ENCODE measurements at places on chromosomes 7 and 10.

DNA sequence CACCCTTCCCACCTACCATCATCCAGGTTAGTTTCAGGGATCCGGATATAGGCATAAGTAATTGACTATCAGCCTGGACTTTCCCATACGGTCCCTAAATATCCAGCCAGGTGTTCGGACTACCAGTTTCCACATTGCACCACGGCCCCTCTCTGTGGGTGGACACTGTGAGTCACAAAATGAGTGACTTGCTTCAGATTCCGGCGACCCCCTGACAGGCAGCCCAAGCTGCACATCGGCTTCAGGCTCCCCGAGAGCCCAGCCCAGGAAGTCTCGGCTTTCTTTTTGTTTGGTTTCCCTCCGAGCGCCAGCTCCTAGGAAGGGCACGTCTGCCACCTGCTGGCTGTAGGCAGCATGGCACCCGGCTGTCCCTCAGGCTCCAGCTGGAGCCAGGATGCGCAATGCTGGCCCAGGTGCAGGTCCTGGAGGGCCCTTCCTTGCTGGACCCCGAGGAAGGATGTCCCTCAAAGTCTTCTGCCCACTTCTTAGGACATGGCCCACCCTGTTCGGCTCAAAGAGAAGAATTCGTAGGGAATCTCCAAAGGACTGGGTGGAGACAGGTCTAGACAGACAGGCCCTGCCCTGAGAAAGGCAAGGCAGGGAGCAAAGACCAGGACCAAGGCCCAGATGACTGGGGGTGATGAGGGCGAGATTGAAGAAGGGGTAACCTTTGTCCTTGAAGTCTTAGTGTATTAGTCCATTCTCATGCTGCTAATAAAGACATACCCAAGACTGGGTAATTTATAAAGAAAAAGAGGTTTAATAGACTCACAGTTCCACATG, 10.6 kb downstream of the HABP2 start:
- DNase-seq: peak; percentile 39

DNA sequence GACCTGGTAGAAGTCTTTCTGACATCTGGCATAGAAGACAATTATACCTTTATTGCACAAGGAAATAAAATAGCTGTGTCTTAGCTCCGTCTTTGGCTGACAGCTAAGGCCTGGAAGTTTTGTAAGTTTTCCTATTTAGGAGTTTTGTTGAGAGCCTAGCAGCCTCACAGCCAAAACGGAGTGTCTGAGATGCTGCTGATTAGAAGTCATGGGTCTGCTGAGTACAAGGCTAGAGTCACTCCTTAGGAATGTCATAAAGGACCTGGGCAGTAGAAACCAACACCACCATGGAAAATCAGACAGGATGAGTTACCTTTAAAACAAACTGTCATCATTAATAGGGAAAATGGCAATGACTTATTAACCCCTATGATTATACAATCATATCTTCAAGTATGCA, 442.5 kb downstream of the KCNMA1 start:
- no peak for DNase-seq

GRCh38 chr10:58513188-58514110, 777 bp downstream of the BICC1 start:
- DNase-seq: peak; percentile 8

- DNase-seq: no peak
Observed at GRCh38 chr7:11749629-11750028, 82.4 kb downstream of the THSD7A start.

DNA sequence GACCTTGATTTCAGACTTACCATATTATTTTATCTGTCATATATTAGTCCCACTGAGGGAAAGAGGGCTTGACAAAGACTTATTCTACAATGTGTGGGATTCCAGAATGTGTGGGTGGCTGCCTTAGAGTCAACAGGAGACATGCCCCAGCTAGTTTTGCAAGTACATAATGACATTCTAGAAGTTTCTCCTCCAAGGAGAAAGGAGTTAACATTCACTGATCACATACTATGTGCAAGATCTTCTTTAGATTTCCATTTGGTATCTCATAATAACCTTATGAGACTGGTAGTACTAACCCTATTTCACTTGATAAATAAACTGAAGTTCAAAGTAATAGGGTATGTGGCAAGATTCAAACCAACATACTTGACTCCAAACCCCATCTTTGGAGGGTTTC, 25.2 kb downstream of the IRF5 start:
- DNase-seq: no peak

- DNase-seq: no peak
Observed at GRCh38 chr10:72340510-72341261, 14.0 kb downstream of the DNAJB12 start.

DNA sequence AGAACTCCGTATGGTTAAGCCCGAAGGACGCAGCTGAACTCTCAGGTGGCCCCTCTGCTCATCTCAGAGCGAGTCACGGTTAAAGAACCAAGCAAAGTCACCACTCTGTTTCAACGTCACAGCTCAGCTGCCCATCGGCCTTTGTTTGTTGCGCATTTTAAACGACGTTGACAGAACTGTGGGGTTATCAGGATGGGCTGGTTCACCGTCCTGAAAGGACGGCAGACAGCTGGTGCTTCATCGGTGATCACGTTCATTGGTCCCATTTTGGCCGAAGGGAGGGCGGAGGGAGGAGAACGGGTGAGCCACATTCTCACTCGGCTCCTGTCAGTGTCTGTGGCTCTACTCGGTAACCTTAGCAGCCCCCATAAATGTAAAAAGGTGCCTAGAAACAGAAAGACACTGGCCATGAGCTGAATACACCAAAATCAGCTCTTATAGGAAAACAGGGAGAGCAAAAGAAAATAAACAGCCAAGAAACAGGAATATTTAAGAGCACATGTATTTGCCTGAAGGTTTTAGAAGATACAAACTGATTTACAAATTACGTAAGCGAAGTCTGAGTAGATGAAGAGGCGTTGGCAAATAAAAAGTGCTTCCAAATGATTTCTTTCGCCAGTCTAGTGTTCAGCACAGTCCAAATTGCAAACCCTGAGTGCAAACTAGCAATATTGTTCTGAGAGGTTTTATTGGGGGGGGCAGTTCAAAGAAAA, 8.4 kb downstream of the PRKAG2 start:
- no peak for DNase-seq

DNA sequence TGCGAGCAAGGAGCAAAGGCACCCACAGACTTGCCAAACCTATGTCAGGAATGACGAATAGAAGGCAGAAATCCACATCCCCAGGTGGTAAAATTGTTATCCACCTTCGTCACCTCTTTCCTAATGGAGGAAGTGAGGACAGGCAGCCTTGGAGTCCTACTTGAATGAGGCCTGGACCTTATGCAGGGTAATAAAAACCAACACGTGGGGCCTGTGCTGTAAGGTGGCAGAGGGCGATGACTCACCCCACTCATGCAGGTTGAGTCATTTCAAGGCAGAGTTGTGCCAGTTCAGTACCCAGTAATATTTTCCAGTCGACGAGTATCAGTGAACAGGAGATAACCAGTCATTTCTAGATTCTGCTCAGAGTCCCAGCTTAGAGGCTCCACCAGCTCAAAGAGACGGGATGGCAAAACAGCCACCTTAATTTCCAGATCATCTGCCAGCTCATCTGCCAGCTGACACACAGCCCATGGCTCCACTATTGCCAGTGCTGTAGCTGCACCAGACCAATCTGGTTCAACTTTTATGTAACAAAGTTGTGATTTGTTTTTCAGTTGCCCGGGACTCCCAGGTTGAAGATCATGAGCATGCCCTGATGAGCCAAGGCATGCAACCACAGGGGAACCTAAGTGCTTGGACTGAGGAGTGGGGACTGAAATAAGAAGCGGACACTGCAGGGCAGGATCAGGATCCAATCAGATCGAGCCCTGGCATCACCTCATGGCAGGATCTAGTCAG, 176.2 kb upstream of the ITGB1 start:
- DNase-seq: peak; percentile 75

GRCh38 chr7:108234281-108234680, 104.1 kb upstream of the LAMB4 start:
- no peak for DNase-seq

- DNase-seq: no peak
Observed at GRCh38 chr7:138158739-138159528, 82.7 kb downstream of the AKR1D1 start.

GRCh38 chr7:29289156-29290021, 94.8 kb downstream of the CHN2 start:
- no peak for DNase-seq

DNA sequence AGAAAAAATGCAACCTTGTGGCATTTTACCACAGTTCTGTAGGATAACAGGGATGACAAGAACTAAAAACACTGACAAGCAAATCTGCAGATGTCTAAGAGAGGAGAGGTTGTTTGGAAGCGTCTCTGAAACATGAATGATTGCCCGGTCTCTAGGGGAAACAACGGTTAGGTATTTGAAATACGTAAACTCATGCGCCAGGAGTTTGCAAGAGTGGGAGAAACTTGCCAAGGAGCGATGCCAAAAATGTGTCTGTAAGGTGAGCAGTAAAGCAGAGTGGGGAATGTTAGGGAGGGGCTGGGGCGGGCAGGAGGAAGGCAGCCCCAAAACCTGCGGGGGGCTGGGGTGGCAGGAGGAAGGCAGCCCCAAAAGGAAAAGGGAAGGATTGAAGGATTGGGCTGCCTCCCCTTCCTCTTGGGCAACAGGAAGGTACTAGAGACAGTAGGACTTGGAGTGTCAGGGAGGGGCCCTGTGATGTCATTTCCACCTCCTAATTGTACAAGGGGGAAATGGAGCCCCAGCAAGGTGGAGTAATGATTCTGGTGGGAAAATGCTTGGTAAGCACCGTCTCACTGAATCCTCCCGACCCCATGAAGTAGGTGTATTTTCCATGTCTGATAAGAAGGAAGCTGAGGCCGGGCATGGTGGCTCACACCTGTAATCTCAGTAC, 33.2 kb upstream of the PLEKHA1 start:
- DNase-seq: no peak

GRCh38 chr10:125157505-125157904, 2.9 kb downstream of the CTBP2 start:
- DNase-seq: no peak

GRCh38 chr7:30682212-30683083, at the start of gene CRHR2:
Gene CRHR2 (minus strand): TSS chr7:30682456. CDS start chr7:30682280, 176 bp downstream.
- no peak for DNase-seq

GRCh38 chr7:36597090-36597773, 127.1 kb downstream of the AOAH start:
- no peak for DNase-seq

DNA sequence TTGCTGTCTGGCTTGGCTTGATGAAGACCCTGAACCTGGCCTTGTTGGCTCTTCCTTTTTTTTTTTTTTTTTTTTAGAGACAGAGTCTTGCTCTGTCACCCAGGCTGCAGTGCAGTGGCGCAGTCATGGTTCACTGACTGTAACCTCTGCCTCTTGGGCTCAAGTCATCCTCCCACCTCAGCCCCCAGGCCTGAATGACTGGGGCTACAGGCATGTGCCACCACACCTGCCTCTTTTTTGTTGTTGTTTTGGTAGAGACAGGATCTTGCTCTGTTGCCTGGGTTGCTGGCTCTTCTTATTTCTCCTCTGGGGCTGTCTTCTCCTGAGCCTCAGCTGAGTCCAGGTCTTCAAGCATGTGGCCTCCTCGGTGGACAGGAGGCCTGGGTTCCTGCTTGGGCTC, 44.7 kb downstream of the PRF1 start:
- DNase-seq: no peak

DNA sequence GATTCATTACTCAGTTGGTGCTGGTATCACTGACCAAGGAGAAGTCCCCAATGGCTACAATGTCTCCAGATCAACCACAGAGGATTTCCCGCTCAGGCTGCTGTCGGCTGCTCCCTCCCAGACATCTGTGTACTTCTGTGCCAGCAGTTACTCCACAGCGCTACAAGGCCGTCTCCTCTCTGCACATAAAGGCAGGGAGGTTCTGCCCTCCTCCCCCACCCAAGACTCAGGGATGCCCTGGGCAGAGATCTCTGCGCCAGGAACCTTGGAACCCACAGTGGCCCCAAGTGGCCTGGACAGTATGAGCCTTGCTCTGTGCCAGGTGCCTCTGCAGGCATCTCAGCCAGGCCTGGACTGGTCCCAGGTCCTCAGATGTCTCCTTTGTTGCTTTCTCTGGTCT, 193.4 kb upstream of the PRSS58 start:
- no peak for DNase-seq

DNA sequence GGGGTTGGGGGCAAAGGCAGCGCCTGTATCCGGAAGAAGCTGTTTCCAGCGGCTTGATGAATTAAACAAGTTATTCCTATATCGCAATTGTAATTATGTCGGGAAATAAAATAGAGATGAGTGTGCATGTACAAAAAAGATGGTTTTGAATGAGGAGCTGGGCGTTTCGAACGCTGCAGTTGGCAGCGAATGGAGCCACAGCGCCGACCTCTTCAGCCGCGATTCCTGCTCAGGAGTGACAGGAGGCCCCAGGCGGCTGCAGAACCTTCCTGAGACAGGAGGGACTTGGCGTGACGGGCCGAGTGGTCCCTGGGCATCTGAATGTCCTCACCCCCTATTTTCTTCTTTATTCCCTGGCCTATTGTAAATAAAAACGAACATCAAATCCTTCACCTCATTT, 184.9 kb downstream of the DNAJB6 start:
- DNase-seq: no peak

GRCh38 chr7:122717356-122718089, 14.8 kb upstream of the RNF148 start:
- no peak for DNase-seq

DNA sequence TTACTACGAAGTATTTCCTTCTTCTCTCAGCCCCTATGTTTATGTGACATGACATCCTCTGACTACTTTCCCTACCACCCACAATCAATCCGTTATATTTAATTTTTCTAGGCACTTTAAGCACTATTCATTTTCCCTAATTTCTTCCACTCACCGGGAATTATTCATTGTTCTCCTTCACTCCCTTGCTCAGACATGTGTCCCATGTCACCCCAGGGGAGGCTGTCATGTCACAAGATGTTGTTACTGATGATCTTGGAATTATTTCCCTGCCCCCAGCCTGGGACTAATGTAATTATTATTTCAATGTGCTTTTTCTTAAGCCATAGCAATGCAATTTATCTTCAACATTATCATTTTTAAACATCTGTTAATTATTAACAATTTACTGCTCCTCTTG, 317.2 kb downstream of the PHF14 start:
- no peak for DNase-seq

- no peak for DNase-seq
Observed at GRCh38 chr7:112386619-112387018, 63.6 kb upstream of the IFRD1 start.

All from stimulated activated CD8-positive, alpha-beta memory T cell treated with anti-CD3 and anti-CD28 coated beads, Interleukin-15, amount 100 ng/mL, for 48 hours (primary cell).